ENCODE measurements at places on chromosomes 4 and X.

GRCh38 chr4:2902126-2902525 is 58.5 kb downstream of the ADD1 start:
- DNase-seq, result no peak

DNA sequence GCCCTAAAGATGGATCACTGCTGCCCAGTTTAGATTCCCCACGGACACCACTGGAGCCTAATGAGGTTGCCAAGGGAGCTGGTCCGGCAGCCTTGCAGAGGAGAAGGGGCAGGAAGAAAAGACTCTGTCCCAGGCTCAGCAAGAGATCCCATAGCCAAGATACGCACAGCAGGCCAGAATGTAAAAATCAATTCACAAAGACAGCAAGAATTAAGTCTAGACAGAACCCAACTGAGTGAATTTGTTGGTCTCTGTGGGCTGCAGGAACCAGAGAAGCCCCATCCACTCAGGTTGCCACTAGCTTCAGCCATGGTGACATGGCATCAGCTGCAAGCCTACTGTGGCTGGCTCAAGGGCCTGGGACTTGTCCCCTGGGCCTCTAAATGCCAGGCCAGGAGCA is 22.9 kb downstream of the TSC22D3 start:
- DNase-seq, result no peak

GRCh38 chr4:31059753-31060522 is 339.8 kb downstream of the PCDH7 start:
- DNase-seq, result no peak

GRCh38 chr4:31156221-31156620 is 436.1 kb downstream of the PCDH7 start:
- no peak for DNase-seq

GRCh38 chrX:128619490-128619889 is 567.3 kb upstream of the ACTRT1 start:
- no peak for DNase-seq

DNA sequence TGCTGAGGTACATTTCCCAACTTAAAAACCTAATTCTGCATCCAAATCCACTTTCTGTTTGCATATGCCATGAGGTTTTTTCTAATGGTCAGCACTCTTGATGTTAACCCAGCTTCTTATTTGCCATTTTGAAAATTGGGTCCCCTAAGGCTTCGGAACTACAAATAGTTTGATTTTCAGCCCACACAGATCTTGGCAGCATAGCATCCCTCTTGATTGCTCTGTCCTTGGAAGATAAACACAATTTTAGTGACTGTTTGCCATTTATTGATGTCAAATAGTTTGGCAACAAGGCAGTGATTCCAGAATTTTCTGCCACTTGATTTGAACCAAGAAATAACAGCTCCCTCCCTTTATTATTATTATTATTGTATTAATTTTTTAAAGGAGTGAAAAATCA is 696.9 kb downstream of the RAB28 start:
- no peak for DNase-seq

DNA sequence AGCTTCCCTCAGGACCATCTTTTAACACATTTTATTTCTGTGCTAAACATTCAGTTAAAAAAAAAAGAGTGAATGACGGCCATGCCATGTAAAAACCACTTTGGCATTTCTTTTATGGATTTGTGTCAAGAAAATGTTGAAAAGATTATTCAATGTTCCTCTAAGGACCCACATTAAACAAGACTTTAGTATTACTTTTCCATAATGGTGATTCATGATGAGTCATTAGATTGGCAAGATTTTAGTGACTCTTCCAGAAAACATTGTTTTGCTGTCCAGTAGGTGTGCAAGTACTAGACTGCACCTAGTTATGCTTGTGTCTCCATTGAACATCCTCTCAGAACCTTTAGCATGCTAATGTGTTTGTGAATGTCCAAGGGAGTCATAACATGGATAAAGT is 748.6 kb downstream of the STPG2 start:
- DNase-seq, result no peak
